ENCODE measurements at places on chromosomes 3 and 15.

- DNase-seq, result no peak
Measured at GRCh38 chr15:58182460-58183163, 44.4 kb downstream of the AQP9 start.

GRCh38 chr3:144010371-144010770, 38.7 kb downstream of the DIPK2A start:
- no peak for DNase-seq

DNA sequence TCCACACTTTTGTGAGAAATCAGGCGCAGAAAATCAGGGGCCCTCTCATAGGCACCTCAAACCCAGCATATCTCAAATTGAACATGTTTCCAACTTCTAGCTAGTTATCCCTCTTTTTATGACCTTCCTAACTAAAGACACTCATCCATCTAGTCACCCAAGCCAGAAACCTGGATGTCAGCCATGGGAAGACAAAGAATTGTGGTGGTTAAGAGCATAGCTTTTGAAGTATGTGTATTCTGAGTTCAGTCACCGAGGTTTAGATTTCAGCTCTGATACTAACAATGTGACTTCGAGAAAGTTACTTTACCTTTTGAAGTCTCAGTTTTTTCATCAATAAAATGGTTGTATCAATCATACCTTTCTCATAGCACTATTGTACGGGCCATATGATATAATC, 495.5 kb downstream of the NLGN1 start:
- no peak for DNase-seq

DNA sequence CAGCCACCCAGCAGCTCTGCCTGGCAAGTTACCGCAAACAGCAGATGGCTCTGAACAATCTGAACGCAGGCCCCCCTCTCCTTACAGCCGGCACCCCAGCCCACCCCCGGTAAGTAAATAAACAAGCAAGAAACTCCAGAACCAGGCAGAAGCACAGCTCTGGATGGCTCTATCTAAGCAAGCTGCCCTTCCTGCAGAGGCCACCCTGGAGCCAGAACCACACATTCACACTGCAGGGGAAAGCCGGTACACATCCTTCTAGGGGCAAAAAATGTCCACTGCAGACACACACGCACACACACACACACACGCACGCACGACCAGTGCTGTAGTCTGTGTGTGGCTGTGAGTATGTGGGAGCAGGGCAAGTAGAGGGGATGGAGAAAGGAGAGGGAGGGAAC, 63.9 kb downstream of the ADCY5 start:
- no peak for DNase-seq

DNA sequence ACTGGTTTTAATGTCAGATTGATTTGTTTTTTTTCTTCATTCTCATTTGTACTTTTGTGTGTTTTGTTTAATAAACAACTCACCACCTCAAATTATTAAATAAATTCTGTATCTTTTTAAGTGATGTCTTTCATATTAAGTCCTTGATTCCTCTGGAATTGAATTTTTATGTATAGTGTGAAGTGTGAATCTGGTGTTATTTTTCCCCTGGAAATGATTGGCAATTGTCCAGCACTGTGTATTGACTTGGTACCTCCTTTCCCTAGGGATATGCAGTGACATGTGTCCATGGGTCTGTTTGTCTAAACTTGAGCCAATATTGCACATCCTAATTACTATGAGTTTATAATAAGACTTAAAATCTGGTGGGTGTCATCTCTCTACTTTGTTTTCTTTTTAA, 2.1 kb downstream of the RNU5B-1 start:
- no peak for DNase-seq

- no peak for DNase-seq
Measured at GRCh38 chr15:98775498-98776230, 127.3 kb downstream of the IGF1R start.

- DNase-seq, result no peak
Measured at GRCh38 chr3:81105206-81105605, 656.2 kb downstream of the GBE1 start.

DNA sequence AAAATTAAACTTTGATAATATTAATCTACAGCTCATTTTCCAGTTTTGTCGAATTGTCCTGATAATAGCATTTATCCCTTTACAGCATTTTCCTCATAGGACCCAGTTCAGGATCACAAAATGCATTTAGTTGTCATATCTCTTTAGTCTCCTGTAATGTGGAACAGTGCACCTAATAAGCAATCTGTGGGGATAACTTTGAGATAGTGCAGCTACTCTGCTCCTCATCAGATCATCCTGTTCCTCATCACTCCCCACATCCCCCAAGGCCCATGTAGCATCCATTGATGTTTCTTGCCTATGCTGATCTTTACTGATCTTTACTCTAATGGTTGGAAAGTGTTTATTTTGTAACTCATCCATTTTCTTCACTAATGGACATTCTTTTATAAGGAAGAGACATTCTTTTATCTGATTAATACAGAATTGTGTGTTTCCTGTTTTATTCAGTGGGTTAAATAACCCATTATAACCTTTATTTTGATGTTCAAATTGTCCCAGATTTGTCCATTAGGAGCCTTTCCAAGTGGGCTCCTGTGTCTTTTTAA, 7.5 kb downstream of the RNF111 start:
- DNase-seq, result no peak

- DNase-seq, result no peak
Measured at GRCh38 chr3:146020969-146021368, 140.0 kb downstream of the PLOD2 start.

DNA sequence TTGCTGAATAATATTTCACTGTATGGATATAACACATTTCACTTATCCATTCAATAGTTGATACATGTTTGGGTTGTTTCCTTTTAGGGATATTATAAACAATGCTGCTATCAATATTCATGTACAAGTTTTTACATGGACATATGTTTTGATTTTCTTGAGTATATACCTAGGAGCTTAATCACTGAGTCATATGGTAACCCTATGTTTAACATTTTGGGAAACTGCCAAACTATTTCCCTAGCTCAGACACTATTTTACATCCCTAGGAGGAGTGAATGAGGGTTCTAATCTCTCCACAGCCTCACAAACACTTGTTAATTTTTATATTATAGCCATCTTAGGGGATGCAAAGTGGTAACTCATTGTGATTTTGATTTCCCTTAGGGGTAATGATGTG, 66.0 kb downstream of the GPR156 start:
- DNase-seq, result no peak
